ENCODE measurements at places on chromosomes 3 and 15.

DNA sequence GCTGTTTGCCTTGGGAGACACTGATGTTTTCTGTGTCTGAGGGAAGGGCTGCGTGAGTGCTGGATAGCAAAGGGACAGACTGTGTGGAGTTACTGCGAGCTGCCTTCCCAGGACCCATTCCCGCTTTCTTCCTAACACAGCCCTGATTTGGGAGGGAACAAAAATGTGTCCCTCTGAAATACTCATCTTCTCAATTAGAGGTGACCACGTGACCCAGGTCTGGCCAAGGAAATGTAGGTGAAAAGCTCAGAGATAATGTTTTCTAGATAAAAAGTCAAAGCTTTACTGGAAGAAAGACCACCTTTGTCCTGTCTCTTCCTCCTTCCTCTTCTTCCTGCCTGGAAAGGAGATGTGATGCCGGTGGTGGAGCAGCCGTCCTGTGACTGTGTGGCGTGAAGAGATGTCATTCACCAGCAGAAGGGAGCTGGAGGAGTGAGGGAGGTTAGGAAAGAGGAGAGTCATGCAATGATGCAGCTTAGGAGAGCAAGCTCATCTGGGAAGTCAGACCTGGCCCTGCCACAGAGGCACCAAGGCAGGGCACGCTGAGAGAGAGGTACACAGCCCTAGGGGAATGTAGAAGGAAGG is 105.6 kb downstream of the CHSY1 start:
- no peak for DNase-seq

- DNase-seq: no peak
Observed at GRCh38 chr3:160568989-160569388, 3.6 kb upstream of the KPNA4 start.

DNA sequence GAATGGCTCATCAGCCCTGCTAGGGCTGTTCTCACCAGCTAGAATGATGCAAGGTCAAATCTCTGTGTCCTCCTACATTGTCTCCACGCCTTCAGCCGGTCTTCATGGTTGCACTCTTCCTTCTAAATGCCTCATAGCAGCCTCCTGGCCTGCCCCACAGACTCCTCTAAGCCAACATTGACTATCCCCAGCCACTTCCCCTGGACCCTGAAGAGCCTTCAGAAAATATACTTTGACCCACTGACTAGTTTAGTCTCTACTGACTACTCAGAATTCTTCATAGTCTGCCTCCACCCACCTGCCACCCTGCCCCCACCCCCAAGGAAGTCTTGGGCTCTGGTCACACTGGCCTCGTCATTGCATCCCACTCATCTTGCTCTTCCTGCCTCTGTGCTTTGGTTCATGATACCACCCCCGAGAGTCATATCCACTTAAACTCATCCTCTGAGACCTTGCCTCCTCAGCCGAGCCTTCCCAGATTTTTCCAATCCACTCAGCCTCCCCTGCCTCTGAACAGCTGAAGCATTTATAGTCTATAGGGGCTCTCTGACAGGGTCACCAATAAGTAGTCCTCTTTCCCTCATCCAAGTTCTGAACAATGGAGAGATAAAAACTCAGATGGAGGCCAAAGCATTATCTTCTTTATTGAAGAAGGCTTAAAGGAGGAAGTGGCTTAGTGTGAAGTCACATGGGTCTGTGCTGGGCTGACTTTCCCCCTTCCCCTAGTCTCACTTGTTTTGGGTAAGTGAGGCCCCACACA is 9.5 kb upstream of the DOCK3 start:
- peak; percentile 38 for DNase-seq

DNA sequence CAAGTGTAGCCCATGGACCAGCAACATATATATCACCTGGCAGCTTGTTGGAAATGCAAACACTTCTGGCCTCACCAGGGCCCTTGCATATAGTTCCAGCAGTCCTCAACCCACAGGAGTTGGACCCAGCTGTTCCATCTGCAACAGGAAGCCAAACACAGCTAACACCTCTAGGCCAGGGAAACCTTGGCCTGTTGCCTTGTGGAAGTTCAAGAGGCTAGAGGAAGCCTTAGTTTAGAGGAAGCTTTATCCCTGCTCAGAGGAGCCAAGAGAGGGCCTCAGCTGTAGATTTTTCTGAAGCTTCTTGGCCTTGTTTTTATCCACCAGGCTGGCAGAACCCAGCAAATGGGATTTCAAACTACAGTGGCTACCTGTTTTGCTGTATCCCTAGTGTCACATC is 11.4 kb downstream of the FHIT start:
- no peak for DNase-seq

DNA sequence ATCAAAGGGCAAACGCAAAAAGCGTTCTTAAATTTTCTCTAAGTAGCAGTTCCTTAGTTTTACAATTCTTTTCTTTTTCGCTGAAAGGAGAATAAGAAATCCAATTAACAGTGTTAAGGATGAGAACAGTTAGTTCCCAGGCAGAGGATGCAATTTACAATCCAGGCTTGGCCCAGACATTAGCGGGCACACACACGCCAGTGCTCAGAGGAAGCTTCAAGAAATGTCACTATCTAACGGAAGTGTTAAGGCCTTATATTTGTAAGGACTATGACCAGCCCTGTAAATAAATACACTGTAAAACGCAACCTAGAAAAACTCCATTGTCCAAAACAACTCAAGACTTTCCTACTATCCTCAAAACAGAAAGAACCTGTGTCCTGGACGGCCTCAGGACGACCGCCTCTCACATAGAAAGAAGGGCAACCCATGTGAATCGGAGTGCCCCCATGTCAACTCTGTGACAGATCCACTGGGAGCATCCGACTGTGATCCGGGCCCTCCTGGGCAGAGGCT is 1.3 kb downstream of the ACAP2 start:
- DNase-seq: no peak

Measured in activated CD4-positive, alpha-beta T cell treated with anti-CD3 and anti-CD28 coated beads, Interleukin-2, amount 50 U/mL, for 48 hours (primary cell).